ENCODE measurements at places on chromosomes 5 and 9.

GRCh38 chr9:131204285-131204684, 72.0 kb downstream of the FAM78A start:
- no peak for DNase-seq

DNA sequence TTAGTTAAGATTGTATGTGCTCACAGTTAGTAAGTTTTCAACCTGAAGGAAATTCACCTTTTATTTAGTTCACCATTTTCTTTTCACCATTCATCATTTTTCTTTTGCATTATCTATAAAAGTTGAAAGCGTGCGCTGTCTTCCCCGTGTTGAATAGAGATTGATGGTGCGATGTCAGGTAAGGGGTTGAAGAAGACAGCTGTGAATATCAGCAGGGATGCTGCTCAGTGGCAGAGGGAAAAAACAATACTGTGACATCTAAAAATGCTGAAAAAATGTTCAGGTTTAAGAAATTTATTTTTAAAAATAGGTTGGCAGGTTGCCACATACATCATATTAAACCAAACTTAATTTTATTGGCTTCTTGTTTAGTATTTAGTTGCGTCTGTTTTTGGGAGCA, 815.0 kb downstream of the DTWD2 start:
- no peak for DNase-seq

DNA sequence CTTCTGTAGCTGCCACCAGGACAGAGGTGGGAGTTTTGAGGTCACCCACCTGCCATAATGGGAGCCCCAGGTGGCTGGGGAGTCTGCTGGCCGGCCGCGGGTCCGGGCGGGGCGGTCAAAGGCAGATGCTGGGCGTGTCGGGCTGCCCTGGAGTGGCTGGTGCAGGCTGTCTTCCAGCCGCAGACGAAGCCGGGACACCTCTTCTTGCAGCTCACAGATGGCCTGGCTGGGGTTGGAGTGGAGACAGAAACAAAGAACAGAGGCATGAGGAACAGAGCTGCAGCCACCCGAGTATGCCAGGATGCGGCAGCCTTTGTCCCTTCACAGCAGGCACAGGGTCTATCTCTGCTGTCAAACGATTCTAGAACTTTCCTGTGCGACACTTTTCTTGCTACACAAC, 18.0 kb downstream of the ORM2 start:
- DNase-seq: no peak

DNA sequence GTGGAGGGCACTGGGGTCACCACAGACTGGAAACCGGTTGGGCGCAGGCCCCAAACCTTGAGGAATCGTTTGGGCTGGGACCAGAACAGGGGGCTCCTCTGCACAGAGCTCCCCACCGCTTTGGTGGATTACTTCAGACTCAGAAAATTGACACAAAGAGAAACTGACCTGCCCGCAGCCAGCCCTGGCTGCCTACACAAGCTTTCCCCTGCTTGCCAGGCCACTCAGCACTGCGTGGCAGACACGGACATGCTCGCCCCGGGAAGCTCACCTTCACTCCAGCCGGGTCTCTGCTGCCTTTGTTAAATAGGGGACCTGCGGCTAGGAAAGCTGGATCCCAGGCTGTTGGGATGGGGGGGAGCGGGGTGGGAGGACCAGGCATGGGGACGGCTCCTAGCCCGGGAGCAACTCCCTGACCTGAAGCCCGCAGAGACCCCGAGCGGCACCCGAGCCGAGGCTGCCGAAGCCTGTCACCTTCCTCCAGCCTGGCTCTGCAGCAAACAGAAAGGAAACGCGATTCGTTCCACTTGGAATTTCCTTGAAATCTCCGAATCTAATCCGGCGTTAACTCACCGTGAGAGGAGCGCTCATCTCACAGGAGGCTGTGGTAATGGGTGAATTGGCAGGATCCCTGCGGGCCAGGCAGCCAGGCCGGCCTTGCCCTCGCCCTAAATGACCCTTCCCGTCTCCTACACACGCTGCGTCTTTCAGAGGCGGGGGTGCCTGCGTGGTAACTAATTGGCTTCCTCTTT, 8.8 kb downstream of the PAX5 start:
- no peak for DNase-seq

GRCh38 chr5:115257981-115258380, 4.7 kb downstream of the PGGT1B start:
- no peak for DNase-seq

DNA sequence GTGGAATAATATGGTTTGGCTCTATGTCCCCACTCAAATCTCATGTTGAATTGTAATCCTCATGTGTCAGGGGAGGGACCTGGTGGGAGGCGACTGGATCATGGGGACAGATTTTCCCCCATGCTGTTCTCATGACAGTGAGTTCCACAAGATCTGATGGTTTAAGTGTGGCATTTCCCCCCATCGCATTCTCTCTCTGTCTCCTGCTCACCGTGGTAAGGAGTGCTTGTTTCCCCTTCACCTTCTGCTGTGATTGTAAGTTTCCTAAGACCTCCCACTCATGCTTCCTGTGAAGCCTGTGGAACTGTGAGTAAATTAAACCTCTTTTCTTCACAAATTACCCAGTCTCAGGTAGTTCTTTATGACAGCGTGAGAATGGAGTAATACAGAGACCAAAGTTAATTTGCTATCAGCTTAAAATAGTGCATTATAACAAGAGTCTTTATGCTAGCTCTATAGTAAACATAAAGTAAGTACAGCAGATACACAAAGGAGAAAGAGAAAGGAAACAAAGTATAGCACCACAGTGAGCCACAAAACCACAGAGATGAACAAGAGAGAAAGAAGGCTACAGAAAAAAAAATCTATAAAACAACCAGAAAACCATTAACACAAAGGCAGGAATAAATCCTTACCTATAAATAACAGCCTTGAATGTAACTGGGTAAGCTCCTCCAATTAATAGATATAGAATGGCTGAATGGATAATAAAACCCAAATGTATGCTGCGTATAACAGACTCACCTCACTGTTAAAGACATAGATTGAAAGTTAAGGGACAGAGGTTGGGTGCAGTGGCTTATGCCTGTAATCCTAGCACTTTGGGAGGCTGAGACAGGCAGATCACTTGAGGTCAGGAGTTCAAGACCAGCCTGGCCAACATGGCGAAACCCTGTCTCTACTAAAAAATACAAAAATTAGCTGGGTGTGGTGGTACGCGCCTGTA, 39.7 kb downstream of the RAPGEF6 start:
- peak; percentile 33 for DNase-seq

DNA sequence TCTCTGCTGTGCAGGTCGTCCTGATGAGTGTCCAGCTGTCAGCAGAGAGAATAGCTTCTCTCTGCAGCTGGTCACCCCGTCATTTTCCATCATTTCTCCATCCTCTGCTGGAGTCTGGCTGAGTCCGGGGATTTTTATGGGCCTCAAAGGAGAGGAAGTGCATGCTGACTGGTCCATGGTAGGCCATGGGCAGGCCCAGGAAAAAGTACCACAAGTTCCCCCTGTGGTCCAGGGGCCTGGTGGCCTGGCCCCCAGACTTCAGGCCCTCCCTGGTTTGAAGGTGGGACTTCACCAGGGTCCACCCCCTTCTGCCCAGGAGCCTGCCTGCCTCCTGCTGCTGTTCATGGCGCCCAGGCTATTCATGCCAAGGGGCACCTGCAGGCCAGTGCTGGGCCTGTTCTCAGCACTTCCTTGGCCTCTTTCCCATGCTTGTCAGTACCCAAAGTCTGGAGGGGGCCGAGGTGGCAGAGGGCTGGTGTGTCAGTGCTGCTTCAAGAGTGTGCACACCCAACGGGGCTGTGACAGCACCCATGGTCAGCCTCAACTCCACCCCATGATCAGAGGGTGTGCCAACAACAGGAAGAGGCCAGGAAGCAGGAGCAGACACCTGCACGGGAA, 7.3 kb upstream of the MTMR12 start:
- no peak for DNase-seq

- no peak for DNase-seq
These were observed 33.5 kb downstream of the PRKACG start for GRCh38 chr9:68980341-68980914.

- no peak for DNase-seq
These were observed 479.7 kb downstream of the CETN3 start for GRCh38 chr5:89929834-89930233.

GRCh38 chr9:133379153-133380086, 3.3 kb downstream of the STKLD1 start:
- DNase-seq: no peak

GRCh38 chr5:133944263-133945185, 23.9 kb downstream of the C5orf15 start:
- peak; percentile 78 for DNase-seq

GRCh38 chr9:117555964-117556629, 141.2 kb upstream of the ASTN2 start:
- DNase-seq: peak; percentile 72

DNA sequence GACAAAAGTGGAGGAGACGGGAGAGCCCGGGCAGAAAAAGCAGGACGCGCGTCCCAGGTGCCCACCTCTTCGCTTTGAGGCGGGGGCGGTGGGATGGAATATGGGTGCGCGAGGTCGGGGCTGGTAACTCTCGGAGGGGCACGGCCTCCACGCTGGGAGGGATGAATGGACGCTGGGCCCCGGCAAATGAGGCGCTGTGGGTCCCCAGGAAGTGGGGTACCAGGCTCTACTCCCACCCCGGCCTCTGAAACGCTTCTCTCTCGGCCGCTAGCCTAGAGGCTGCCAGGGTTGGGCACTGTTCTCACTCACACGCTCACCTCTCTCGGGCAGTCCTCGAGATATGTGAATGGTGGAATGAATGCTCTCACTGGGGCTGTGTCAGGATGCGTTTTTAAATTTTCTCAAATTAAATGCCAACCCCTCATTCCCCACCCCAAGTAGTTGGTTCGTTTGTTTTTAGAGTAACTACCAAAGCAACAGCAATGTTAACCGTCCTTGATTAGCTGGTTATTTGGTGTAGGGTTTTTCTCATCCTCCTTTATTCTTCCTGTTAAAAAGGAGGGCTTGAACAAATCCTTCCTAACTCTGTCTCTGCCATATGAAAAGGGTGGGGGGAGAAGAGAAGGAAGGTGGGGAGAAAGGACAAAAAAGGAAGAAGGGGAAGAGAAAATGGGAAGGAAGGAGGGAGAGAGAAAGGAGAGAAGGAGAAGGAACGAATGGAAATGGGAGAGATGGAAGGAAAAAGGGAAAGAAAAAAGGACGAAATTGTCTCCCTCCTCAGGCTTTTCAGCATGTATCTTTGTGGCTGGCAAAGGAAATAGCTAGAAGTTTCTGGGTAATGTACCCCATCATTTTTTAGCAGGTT, 1.3 kb upstream of the EBF1 start:
- DNase-seq: no peak

- DNase-seq: no peak
These were observed 565.2 kb downstream of the CDK5RAP2 start for GRCh38 chr9:120014796-120015195.

DNA sequence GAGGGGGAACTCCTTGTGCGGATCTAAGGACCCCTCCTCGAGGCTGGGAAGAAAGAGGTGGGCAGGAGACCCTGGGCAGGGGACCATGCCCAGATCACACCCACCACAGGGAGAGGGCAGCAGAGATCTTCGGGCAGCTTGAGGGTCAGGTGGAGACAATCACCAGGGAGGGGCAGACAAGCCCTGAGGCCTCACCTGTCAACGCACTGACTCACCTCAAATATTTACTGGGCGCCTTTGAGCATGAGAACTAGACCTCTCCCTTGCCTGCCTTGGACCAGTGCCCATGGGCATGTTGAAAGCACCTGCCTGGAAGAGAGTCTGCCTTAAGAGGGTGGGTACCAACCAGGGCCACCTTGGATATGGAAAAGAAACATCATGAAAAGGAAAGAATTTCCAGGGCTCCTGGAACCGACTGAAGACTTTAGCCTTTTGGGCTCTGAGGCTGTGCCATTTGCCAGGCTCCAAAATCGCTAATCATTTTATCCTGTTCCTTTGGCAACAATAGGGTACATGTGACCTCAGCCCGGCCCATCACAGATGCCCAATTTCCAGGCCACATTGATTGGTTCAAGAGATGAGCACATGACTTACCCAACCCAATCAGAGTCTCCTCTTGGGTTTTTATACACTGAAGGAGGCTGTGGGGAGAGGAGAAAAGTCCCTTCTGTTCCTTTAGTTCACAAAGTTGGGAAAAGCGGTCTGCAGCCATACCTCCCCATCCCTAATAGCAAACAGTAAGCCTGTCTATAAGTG, 10.4 kb upstream of the SPINK4 start:
- peak; percentile 77 for DNase-seq

DNA sequence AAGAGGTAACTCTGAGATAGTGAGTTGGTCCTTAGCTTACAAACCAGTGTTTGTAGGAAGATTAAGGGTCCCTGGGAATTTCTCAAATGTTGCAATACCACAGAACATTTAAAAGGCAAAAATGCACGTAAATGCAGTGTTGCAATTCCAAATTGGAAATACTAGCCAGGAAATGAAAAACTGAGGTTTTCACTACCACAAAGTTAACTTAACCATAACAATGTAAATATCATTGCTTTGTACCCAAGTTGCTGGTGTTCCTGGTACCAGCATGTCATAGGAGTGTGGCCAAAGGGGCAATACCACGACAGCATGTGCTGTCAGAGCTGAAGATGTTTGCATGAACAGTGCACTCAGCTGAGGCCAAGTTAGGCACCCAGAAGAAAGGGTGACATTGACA, 382.9 kb downstream of the GLIS3 start:
- DNase-seq: no peak

- DNase-seq: no peak
These were observed 347.2 kb upstream of the CD180 start for GRCh38 chr5:67543720-67544270.

DNA sequence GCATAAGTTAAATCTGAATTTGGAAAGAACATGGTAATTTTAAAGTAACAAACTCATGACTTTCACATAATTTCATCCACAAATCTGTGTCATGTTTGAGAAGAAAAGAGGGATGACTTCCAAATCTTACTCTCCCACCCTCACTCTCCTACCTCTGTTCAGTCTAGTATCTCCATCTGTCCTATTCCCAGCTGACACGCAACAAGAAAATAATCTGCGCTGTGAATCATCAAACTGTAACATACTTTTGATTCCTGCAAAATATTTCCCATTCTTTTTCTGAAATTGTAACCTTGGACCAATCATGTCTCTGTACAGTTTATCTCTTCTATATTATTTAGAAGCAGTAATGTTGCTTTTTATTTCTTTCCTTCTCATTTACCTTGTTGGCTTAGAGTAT, 91.4 kb downstream of the SLC12A2 start:
- DNase-seq: no peak

DNA sequence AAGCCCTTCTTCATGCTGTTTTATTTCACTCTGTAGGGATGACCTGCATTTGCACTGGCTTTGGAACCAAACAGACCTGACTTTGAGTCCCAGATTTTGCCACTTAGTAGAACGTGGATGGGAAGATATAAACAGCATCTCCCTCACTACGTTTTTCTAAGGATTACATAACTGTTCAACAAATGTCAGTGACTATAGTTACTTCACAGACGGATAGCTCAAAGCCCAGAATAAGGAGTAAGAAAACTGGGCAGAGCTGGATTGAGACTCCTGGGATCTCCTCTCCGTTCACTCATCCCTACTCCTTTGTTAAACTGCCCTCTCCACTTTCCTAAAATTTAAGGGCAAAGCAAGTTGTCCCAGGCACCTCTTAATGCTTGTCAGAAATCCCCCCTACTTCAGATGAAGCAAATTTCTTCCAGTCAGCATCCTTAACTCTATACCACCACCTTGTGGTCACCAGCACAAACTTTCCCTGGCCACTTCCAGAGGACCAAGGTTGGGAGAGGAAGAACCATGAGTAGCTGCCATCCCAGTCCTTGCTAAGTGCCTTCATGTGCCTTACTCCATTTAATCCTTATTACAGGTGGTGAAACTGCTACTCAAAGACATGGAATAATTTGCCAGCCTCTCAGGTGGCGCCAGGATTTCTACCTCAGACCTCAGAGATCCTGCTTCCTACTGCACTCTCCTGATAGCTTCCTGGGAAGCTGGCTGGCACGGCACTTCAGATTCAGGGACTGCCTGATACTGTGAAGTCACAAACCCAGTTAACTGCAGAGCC, 38.4 kb downstream of the EGR1 start:
- peak; percentile 71 for DNase-seq

GRCh38 chr9:92044936-92045335, 70.3 kb downstream of the SPTLC1 start:
- DNase-seq: peak; percentile 1

Measured in small intestine (tissue), 16 donors.